Spinal cord (tissue), 10 donors: ENCODE measurements at places on chromosomes 11 and 22. TPM values are rescaled to one million over a fixed set of nuclear protein-coding genes. Genes with fewer than 3 reads are reported as not detected.
A peak's percentile ranks its signal among the peaks of the same experiment; 100 is the strongest.

- no peak for DNase-seq
Measured at GRCh38 chr22:47784991-47785390, 1022.5 kb downstream of the TBC1D22A start.

DNA sequence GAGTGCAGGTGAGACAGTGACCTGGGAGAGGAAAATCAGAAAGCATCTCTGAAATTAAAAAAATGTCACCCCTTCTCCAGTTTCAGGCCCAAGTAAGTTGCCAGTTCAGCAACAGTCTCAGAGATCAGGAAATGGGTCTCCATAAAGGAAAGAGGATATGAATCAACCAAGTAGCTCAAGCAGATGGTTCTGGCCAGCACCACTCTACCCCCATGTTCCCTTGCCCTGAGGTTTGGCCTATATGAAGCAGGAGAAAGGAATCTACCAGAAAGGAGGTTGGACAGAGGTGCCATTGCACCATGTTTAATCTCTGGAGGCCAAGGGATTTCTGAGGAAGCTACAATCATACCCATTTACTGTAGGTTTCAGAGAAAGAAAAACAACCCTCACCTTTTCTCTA is 7.7 kb downstream of the FZD4 start:
- no peak for DNase-seq

GRCh38 chr11:122270535-122270934 is 154.5 kb upstream of the BLID start:
- DNase-seq = peak; percentile 40

- peak; percentile 88 for DNase-seq
Measured at GRCh38 chr11:57248780-57249383, 11.8 kb upstream of the APLNR start.

DNA sequence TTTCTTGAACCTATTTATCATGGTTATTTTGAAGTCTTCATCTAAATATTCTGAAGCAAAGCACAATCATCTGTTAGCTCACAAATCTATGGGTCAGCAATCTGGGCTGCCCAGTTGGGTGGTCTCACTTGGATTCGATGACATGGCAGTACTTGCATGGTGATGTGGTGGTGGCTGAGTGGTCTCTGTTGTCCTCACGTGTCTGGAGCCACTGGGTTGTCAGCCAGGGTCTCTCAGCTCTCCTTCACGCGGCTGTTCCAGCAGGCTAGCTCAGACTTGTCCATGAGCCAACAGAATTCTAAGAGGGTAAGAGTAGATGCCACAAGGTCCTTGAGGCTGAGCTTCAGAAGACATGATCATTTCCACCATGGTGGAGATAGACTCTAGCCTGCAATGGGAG is 66.4 kb upstream of the KCNQ1OT1 start:
- no peak for DNase-seq

DNA sequence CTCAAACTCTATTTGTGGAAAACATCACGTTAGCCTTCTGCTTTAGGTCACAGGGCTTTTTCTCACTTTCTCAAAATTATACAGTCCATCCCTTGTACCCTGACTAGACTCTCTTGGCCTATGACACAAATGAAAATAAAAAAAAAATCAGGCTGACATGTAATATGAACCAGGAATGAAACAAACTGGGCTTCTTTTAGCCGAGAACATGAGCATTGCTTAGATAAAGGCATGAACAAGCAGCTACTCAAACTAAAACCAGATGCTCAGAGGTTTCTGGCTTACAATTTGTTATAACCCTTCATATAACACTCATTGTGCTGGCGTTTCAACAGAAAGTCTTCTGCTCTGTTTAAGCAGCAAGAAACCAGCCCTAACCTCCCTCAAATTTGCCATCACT is 265.5 kb upstream of the NARS2 start:
- DNase-seq = no peak

GRCh38 chr11:118314988-118315411 is 10.5 kb downstream of the CD3E start:
- no peak for DNase-seq

- DNase-seq = peak; percentile 21
Measured at GRCh38 chr22:19766511-19767426, 6.2 kb downstream of the TBX1 start.

DNA sequence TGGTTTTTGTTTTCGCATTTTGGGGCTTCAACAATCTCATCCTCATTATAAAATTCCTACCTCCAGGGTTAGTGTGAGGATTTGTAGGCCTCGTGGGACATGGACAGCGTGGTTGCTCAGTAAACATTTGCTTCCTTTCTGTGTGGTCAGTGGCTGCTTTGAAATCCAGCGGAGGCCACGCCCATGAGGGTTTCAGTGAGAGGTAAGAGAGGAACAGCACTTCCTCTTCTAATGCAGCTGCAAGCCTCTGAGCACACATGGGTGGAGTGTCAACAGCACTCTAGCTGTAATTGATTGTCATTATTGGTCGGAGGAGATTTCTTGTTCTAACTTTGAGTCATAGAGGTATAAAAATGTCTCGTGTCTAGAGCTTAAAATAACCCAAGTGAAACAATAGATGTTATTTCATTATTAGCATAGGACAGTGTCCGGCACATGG is 6.0 kb upstream of the ARHGAP42 start:
- DNase-seq = no peak

DNA sequence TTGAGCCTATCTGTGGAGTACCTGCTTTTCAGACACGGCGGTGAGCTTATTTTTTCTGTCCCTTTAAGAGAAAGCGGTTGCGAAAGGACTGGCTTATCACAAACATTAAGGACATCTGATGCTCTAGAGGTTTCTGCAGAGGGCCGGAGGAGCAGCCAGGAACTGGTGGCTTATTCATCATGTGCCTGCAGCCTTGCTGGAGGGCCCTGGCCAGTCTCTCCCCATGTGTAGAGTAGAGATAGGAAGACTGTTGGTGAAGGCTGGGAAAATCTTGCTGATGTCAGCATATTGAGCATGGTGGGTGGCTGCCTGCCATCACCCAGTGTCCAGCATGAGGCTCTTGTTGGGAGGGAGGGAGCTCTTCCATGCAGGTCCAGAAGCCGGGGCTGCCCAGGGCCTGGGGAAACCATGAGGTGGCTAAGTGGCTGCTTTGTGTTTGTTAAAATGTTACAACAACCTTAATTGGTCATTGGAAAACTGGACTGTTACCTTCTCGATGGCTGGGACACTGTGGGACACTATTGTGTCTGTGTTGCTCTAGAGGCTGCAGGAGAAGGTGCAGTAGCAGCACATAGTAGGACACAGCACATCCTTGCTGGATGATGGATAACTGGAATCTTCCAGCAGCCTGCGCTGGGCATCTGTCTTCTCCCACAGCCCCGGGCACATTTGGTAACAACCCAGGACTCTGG is 54.3 kb downstream of the TSPAN18 start:
- no peak for DNase-seq

- DNase-seq = no peak
Measured at GRCh38 chr22:39530692-39531331, 1.7 kb downstream of the RPS19BP1 start.

GRCh38 chr11:133065847-133066485 is 466.3 kb downstream of the OPCML start:
- no peak for DNase-seq

- no peak for DNase-seq
Measured at GRCh38 chr22:48675830-48676145, 1151.9 kb downstream of the BRD1 start.

DNA sequence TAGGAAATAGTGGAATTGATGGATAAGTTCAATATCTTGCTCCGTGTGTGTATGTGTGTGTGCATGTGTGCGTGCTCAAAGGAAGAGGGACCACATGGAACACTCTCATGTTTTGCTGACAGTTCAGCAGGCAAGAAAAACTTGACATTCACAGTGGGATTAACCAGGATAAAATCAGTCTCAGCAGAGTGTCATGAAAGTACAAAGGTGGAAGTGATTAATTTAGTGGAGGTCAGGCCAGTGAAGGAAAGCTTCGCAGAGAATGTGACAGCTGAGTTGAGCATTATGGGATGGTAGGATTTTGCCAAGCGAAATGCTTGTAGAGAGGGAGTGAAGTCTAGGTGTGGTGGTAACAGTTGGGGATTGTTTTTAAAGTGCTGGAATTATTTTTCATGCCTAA is 15.7 kb upstream of the FBXO3 start:
- DNase-seq = no peak

DNA sequence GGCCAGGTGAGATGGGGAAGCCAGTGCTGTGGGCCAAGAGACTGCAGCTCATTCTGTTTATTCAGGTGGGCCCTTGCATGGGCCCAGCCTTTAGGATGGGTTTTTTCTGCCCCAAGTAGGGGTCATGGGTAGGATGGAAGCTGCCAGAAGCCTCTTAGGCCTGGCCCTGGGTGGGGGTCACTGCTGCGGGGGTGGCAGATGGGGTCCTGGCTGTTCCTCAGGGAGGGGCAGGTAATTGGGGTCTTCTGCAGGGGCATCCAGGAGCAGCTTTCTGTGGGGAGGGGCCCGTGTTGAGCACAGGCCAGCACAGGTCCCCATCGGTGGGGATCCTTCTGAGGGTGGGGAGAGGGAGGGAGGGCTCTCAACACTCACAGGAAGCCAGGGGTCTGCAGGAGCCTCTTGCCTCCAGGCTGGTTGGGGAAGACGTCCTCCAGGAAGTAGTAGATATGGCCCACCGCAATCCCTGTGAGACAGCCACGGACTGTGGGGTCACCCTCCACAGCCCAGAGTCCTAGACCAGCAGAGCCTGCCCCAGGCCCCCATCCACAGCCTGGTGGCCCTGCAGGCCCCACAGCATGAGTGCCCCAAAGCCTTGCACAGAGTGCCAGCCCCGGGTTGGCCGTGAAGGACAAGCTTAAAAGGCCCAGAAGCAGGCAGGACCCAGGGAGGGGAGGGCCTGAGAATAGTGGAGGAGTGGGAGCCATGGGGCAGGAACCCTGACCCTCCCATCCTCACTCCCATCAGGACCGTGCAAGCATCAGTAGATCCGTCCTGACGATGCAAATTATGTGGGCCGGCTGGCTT is 1.9 kb downstream of the DERL3 start:
- no peak for DNase-seq

GRCh38 chr22:25488244-25489020 is 76.0 kb upstream of the GRK3 start:
- DNase-seq = no peak

- DNase-seq = no peak
Measured at GRCh38 chr22:39212721-39213376, 31.9 kb downstream of the PDGFB start.

- no peak for DNase-seq
Measured at GRCh38 chr22:19887256-19887985, 32.7 kb upstream of the GNB1L start.

GRCh38 chr11:19027829-19028595 is 32.5 kb downstream of the MRGPRX2 start:
- no peak for DNase-seq

Gene KBTBD4
- polyA plus RNA-seq = 25.0 TPM

Gene NFRKB
- polyA plus RNA-seq = 33.4 TPM

Gene MS4A4A
- polyA plus RNA-seq = 4.1 TPM
